Psoas muscle (tissue), 8 donors: ENCODE measurements at places on chromosomes 5 and 9.

DNA sequence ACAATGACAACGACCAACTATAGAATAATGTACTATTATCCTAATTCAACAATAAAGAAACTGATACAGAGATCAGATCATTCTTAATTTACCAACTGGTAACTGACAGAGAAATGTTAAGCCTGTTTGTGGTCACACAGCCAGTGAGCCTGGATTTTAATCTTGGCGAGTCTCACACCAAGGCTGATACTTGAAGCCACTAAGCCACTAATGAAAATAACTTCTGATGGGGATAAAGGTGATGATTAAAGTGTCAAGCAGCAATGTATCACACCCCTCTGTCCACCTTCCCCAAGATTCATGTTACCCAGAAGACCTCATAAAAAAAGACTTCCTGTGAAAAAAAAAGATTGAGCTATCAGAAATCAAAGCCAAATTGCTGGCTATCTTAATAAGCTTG, 350.5 kb downstream of the SPOCK1 start:
- DNase-seq: no peak

- DNase-seq: no peak
Measured at GRCh38 chr5:42943931-42944631, 96.0 kb downstream of the ANXA2R start.

GRCh38 chr5:63249960-63250359, 671.3 kb downstream of the LRRC70 start:
- no peak for DNase-seq

- DNase-seq: no peak
Measured at GRCh38 chr5:15798006-15798405, 298.0 kb downstream of the FBXL7 start.

GRCh38 chr5:2001300-2001699, 118.6 kb upstream of the IRX4 start:
- DNase-seq: no peak

DNA sequence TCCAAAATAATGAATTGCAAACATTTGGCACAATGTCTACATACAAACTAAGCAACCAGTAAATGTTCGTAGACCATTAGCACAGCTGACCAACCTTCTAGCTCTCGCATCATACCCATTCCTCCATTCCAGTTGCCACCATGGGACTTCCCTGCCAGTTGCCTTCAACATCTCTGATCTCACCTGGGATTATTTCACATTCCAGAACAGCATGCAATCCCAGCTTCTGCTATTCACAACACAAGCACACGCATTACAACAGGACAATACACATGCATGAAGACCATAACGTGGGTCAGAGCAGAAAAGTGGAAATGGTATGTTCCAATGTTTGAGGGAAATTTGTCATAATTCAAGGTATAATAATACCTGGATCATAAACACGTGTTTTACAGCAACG, 848.2 kb upstream of the DMAC1 start:
- DNase-seq: no peak

DNA sequence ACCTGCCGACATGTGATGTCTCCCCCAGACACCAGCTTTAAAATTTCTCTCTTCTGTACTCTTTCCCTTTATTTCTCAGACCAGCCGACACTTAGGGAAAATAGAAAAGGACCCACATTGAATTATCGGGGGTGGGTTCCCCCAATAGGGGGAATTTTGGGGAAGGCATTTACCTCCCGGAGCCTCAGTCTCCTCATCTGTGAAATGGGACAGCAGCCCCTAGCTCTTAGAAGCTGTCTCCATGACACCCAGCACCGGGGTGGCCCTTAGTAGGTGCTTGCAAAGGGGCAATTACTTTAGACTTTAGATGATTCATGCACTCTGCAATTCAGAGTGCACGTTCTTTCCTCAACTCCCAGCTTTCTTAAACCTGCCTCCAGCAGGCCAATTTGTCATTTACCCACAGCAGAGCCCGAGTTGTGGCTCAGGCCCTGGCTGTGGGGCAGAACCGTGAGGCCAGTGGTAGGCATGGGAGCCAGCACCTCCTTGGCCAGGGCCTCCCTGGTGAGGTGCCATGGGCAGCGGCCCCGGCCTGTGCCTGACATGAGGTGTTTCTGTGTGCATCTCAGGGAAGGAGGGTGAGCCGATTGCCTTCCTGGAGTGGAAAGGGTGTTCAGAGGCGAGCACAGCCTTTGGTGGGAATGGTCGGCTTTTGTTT, 51.7 kb downstream of the SH3PXD2B start:
- DNase-seq: no peak

- no peak for DNase-seq
Measured at GRCh38 chr5:72146056-72146455, 38.8 kb downstream of the MAP1B start.

DNA sequence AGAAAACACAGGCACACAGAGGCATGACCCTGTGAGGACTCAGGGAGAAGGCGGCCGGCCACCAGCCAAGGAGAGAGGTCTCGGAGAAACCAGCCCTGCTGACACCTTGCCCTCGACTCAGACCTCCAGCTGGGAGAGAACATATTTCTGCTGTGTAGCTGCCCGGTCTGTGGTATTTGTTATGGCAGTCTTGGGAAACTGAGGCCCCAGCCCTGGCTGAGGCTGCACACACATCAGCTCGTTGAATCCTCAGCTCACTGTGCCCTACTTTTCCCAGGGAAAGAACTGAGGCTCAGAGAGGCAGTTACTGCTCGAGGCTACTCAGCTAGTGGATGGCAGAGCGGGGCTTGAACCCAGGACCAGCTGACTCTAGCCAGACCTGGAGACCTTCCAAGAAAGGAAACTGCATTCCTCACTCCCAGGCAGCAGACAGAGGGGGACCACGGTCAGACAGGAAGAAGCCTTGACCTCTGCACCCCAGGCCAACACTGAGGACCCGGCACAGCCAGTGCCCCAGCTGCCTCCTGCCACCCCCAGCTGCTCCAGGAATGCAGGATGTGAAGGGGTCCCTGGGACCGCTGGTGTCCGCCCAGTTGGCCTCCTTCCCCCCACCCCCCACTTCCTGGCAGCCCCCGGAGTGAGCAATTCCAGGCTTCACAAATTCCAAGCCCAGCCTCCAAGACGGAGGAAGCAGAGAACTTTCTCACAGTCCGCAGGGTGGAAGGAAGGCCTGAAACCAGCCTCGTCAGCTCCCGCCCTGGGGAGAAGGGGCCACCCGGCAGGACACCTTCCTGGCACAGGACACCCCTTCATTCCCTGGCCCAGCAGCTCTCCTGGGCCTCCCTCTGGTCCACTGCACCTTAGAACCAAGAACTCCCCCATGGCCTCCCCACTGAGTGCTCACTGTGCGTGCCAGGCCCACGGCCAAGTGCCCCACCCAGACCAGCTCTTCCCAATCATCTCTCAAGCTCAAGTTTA, 69.9 kb downstream of the LRSAM1 start:
- DNase-seq: no peak

DNA sequence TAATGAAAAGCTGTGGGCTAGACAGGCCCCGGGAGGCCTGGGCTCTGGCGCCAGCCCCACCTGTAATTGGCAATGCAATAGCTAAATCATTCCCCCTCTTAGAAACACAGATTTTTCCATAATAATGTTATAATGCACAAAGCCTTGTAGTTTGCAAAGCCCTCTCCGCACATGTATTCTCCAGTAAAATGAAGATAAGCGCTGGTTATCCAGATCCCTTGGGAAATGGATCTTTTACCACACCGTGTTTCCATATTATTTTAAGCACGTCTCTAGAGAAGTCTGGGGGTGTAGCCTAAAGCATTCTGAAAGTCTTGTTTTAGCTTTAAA, 1.1 kb upstream of the APBA1 start:
- DNase-seq: no peak

- no peak for DNase-seq
Measured at GRCh38 chr5:89934069-89934468, 475.5 kb downstream of the CETN3 start.

GRCh38 chr5:179536676-179537075, 13.7 kb upstream of the RUFY1 start:
- DNase-seq: no peak

GRCh38 chr5:58266402-58266801, 193.5 kb downstream of the PLK2 start:
- no peak for DNase-seq
